ENCODE measurements at places on chromosomes 7 and 10.

DNA sequence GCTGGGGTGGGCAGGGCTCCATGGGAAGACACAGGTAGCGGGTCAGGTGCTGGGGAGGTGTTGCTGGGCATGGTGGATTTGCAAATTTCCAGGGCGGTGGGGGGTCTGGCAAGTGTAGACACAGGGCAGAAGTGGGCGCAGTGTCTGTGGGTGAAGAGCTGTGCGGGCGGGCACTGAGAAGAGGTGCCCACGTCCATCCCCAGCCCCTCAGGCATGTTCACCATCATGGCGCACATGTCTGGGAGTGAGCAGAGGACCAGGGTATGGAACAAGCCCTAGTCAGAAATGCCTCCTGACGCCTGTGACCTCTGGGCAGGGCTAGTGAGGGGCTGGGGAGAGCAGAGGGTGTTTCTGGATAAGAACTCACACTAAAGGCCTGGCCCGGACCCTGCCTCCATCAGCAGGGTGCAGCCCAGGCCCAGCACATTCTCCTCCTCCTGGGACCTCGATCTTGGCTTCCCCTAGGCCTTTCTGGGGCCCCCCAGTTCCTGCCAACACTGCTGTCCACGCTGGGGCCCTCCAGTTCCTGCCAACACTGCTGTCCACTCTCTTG is 612.9 kb downstream of the PTPRN2 start:
- no peak for DNase-seq

- no peak for DNase-seq
Measured at GRCh38 chr10:66837990-66838389, 87.8 kb upstream of the LRRTM3 start.

GRCh38 chr10:117441812-117442443 is 66.7 kb upstream of the PDZD8 start:
- no peak for DNase-seq

DNA sequence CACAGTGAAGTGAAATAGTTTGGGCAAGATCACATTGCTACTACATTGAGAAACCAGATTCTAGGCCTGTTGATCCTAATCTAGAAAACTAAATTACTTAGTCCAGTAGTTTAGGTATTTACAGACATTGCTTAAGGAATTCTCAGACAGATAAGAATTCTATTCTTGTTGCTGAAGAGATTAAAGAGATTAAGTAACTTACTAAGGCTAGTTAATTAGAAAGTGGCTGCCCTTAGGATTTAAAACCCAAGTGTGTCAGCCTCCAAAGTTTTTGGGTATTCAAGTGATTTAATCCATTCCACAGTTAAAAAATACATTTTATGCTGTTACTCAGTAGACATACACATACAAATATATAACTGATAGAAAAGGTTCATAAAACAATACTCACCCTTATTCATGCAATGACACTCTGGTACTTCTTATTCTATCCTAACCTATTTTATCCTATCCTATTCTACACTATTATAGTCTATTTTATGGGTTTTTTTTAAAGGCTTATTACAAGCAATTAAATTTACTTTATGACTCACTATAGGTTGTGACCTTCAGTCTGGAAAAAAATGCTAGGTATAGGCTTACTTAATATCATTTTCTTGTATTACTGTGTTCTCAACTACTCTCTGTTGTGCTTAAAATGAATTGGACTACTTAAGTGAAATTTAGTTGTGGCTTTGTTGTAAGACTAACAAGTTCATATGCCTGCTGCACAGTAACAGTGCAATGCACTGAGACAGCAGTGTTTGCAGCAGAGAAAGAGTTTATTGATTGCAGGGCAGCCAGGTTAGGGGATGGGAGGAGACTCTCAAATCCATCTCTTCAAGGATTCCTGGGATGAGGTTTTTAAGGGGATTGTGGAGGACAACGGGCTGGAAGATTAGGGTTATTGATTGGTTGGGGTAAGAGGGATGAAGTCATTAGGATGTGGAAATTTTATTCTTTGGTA is 10.7 kb downstream of the SPAM1 start:
- no peak for DNase-seq

- no peak for DNase-seq
Measured at GRCh38 chr10:53744746-53745145, 972.2 kb upstream of the MBL2 start.

GRCh38 chr10:49180444-49180860 is 7.7 kb downstream of the TMEM273 start:
- no peak for DNase-seq

- no peak for DNase-seq
Measured at GRCh38 chr7:28507525-28508282, 95.4 kb downstream of the CREB5 start.

GRCh38 chr10:23479798-23480473 is 41.1 kb downstream of the OTUD1 start:
- no peak for DNase-seq
